ENCODE measurements at places on chromosomes 7 and 10.

- DNase-seq: no peak
These were observed 22.3 kb downstream of the ZNF503 start for GRCh38 chr10:75379212-75379724.

DNA sequence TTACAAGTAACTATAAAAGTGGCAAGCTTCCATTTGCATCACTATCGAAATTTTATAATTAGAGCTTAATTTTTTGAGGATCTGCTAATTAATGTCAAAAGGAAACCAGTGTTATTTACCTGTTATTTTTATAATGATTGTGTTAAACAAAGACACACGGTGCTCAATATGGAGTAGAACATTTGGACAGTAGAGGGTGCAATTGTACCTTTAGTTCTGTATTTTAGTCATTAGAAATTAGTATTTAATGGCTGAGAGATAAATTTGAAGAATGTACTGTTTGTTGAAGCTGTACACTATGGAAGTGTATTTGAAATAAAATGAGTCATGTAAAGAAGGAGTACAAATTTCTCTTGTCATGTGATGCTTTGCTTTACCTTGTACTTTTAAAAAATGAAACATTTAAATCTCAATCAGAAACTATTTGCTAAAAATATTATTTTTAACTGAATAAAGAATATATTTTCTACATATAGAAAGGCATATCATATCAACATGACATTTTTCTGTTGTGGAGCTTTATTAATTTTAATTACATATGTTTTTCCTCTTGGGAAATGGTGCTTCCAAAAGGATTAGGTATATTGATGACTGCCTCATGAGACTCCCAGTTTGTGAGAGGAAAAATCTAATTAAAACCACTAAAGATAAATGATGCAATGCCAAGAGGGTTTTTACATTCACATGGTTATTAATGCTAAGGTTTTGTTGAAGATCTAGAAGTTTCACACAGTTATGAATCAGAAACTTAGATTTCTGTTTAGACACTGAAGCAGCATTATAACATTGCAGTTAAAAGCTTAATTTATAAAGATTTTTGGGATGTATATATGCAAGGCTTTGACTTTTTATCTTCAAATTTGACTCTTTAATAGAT, 10.4 kb upstream of the PRKG1 start:
- peak; percentile 7 for DNase-seq

- no peak for DNase-seq
These were observed 173.4 kb upstream of the RHEB start for GRCh38 chr7:151693140-151693539.

DNA sequence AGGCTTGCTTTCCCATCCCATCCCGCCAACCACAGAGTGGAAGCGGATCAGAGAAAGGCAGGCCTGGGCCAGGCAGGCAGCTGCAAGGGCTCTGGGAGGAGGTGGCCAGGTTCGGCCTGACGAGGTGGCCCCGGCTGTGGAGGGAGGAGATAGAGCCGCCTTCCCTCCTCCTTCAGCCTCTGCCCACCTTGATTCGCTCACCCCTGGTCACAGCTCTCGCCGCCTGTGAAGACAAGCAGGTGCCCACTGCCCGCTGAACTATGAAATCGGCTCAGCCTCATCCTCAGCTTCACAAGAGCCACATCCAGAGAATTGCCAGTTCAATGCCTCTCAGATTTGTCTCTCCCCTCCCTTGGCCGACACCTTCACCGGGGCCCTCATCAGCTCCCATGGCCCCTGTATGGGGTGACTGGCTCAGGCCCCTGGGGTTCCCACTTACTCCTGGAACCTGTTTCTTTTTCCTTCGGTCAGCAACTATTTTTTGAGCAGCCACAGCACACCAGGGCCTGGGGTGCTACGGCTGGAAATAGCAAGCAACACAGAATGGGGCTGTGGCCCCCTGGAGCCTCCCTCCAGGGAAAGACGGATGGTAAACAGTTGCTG, 80.0 kb upstream of the CHST15 start:
- no peak for DNase-seq

- DNase-seq: no peak
These were observed 560 bp downstream of the RARRES2 start for GRCh38 chr7:150340875-150341262.

DNA sequence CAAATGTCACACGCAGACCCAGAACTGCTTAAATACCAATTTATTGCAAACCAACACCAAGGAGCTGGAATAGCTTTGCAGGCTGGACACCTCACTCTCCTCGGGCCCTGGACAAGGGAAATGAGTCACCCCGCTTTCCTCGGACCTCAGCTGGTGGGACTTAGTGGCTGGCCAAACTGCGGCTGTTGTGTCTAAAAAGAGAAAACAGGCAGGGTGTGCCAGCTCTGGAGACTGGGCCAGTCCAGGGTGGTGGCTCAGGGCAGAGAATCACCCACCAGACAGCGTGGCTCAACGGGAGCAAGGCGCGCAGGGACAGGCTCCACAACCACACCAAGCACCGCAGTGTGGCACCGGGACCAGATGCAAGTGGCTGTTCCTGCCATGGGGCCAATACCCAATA, 58.2 kb upstream of the CAMK2B start:
- DNase-seq: no peak

DNA sequence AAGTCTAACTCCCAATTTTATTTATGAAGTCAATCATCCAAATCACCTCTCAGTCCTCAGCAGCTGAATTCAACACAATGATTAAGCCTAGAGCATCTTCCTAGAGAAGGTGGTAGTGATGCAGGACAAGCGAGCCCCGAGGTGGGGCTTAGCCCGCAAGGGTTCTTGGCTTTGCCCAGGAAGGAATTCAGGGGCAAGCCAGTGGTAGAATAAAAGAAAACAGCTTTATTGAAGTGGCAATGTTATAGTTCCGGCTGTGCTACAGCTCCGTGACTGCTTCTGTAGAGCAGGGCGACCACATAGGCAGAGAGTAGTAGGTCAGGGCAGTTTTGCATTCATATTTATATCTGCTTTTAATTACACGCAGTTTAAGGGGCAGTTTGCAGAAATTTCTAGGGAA, 18.1 kb downstream of the IL2RA start:
- DNase-seq: no peak

GRCh38 chr7:111952783-111953182, 253.4 kb downstream of the DOCK4 start:
- no peak for DNase-seq

- DNase-seq: no peak
These were observed 65.5 kb downstream of the PYROXD2 start for GRCh38 chr10:98349508-98349922.

DNA sequence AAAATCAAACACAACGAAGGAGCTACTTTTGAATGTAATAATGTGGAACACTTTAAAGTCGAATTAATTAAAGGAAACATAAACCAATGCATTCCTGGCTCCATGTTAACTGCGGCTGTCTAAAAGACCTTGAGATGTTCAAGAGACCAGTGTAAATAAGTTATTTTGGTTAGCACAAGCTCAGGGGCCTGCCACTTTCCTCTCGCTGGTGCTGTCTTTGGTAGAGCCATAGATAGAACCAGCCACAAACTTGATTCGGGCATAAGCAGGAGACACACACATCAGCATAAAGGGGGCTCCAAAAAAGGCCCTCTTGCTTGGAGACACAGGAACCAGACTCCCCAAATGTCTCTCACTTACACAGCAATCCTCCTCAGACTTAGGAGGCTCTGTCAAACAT, 121.6 kb upstream of the TBX20 start:
- no peak for DNase-seq
